ENCODE measurements at places on chromosomes 2 and 18.

DNA sequence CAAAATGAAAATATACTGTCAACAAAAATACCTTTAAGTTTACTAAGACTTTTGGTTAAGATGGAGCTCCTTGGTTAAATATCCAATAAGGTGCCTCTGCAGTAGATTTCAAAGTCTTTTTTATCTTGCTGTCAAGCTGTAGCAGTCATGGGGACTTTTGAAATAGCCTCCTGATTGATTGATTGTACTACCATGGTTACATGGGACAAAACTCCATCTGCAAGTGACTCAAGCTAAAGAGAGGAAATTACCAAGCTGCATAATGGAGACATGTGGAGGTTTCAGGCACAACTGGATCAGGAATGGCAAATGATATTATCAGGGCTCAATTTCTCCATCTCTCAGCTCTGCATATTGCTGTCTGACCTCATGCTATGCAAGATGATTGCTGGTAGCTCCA, 73.4 kb upstream of the ST8SIA3 start:
- no peak for DNase-seq

- no peak for DNase-seq
Measured at GRCh38 chr2:647691-648231, 29.4 kb downstream of the TMEM18 start.

DNA sequence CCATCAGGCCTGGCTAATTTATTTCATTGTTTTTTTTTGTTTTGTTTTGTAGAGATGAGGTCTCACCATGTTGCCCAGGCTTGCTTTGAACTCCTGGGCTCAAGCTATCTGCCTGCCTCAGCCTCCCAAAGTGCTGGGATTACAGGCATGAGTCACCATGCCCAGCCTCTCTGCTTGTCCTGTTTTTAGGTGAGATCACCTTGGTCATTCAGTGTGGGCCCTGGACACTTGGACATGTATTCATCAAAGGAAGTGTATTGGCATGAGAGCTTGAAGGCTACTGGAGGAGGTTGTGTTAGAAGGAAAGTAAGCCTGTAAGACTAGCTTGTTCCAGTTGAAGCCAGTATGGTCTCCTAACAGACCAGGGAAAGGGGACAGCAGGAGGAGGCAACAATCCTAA, 229.2 kb upstream of the RGPD4 start:
- no peak for DNase-seq

DNA sequence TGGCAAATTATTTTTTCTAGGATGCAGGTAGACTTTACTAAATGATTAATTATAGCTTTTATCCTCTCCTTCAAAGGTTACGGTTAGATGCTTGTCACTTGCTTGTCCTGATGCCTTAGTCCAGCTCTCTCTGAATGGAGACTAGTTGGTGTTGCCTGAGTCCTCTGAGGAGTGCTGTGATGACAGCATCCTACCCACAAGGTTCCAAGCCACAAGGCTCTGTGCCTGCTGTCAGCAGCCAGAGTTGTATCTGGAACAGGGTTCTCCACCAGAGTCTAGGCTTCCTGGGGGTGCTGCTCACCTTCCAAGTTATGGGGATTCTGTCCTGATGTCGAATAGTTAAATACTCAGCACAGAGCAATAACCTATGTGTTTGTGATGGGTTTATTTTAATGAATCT, 125.7 kb downstream of the GALNT1 start:
- DNase-seq: no peak
